ENCODE measurements at places on chromosomes 16 and 17.

- no peak for DNase-seq
Measured at GRCh38 chr17:62193249-62193648, 128.2 kb upstream of the MED13 start.

DNA sequence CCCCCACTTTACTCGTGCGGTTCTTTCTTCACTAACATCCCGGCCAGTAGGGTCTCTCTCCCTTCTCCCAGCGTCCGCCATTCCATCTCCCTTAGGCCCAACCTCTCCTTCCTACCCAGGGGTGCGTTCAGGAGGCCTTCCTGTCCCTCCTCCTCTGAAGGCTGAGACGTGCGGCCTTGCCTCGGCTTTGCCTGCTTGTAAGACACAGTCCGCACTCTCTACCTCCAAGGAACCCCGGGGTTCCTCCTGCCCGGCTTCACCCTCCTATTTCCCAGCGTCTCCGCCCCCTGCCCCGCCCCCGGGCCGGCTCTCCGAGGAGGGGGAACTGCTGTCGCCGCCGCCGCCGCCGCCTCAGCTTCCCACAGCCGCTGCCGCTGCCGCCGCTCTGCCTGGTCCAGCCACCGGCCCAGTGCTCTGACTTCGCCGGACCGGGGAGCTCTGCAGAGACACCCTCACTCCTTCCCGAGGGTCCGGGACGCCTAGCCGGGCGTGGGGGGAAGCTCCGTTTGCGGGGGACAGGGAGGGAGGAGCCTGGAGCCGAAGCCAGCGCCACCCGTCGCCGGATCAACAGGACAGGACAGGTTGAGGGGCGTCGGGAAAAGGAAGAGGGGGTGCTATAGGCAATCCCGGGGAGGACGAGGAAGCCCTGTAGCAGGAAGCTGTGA lies 1.2 kb upstream of the FGF11 start:
- DNase-seq: peak; percentile 50

DNA sequence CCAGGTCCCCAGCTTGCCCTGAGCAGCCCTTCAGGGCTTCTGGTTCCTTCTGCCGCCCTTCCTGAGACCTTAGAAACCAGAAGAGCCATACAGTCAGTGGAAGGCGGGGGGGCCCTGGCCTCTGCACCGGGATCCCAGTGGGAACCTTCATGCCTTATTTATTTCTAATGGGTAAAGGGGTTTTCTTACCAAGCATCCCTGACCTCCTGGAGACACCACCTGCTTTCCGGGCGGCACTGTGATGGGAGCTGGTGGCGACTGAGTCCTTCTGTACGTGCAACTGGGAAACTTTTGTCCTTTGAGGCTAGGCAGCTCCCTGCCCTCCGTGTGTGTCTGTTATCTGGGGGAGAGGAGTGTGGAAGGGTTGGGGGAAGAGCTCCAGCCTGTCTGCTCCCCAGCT lies 7.2 kb upstream of the MRPL58 start:
- no peak for DNase-seq

GRCh38 chr17:67111327-67111726 lies 67.0 kb downstream of the CACNG1 start:
- DNase-seq: no peak

DNA sequence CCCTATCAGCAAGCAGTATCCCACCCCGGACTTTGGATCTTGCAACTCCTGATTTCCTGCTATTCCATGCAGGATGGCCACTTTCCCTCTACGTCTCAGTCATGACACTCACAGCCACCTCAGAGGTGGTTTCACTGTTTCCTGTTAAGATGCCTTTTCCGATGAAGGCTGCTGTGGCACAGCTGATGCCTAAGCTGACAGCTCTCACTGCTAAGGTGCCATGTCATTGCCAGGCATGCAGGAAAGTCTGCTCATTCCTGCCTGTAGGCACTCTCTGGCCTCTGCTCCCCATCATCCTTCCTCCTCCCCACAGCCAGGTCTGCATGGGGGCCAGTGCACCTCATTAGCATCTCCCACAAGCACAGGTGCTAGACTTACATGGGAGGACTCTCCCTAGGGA lies 173.0 kb downstream of the CBLN1 start:
- no peak for DNase-seq

- DNase-seq: no peak
Measured at GRCh38 chr17:46911311-46911710, 11.6 kb upstream of the GOSR2 start.

- DNase-seq: no peak
Measured at GRCh38 chr17:64357191-64357981, 33.3 kb downstream of the PECAM1 start.

DNA sequence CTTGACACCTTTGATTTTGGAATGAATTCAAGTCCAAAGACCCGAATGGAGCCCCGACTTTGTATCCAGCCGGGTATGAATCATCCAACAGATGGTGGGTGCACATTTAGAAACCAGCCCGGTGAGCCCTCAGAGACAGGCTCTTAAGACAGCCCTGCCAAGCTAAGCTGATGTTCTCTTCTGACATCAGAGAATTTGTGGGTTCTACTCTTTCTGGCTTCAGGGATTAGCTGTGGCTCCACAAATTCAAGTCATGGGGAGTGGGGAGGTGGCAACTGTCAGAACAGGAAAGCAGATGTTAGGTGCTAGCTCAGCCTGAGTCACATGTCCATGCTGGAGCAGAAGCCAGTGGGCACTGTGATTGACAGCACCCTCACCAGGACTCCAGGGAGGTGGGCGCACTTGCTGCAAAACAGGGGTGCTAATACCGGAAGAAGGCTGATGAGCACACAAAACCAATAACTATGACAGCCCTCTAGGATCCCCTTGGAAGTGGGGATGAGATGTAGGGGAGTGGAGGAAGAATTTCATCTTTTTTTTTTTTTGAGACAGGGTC lies 31.4 kb upstream of the XYLT2 start:
- DNase-seq: no peak

DNA sequence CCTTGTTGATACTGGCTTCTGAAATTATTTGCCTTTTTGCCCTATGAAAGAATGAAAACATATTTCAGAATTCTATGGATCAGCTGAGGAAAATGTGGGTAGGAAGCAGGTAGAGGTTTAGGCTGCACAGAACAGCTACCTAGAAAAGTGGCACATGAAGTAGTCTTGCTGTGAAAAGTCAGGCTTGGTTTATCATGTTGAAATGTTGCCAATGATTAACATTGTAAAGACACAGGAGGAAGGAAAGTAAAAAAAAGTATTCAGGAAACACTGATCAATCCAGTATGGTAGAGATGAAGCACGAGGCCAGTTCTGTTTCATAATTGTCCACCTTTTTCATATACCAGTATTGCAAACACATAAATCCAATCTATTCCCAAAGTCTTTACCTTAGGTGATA lies 29.9 kb downstream of the ABCA6 start:
- no peak for DNase-seq

DNA sequence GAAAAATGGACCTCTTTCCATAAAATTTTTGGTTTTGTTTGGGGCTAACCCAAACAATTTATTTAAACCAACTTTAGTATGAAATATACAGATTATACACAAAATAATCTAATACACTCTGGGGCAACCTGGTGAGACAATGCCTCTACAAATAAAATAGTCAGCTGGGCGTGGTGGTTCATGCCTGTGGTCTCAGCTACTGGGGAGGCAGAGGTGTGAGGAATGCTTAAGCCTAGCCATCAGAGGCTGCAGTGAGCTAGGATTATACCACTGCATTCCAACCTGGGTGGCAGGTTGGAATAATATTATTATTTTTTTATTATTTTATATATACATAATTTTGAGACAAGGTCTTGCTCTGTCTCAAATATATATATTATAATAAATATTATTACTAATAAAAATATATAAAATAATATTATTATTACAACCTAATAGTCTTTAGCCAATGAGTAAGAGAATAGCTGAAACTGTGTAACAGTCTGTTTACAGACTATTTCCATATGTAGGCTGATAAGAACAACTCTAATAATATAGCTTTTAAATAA lies 50.5 kb downstream of the GLG1 start:
- no peak for DNase-seq

DNA sequence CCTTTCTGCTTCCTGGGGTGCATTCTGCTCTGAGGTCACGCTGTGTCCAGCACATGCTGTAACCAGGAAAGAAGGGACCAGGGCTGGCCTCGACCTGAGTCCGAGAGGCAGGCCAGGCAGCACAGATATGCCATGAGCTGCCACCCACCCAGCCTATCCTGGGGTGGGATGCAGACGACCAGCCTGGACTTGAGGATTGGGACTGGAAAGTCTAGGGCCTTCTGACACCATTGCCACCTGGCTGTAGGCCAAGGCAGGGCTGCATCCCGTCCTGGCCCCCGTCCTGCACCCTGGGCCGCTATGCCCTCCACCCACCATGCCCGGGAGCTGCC lies 14.3 kb downstream of the ENGASE start:
- DNase-seq: no peak

GRCh38 chr16:4682616-4683254 lies 10.6 kb upstream of the NUDT16L1 start:
- DNase-seq: peak; percentile 64

GRCh38 chr16:68383858-68384257 lies 64.5 kb downstream of the SMPD3 start:
- DNase-seq: no peak

- no peak for DNase-seq
Measured at GRCh38 chr17:21375757-21376080, 438 bp upstream of the KCNJ12 start.

DNA sequence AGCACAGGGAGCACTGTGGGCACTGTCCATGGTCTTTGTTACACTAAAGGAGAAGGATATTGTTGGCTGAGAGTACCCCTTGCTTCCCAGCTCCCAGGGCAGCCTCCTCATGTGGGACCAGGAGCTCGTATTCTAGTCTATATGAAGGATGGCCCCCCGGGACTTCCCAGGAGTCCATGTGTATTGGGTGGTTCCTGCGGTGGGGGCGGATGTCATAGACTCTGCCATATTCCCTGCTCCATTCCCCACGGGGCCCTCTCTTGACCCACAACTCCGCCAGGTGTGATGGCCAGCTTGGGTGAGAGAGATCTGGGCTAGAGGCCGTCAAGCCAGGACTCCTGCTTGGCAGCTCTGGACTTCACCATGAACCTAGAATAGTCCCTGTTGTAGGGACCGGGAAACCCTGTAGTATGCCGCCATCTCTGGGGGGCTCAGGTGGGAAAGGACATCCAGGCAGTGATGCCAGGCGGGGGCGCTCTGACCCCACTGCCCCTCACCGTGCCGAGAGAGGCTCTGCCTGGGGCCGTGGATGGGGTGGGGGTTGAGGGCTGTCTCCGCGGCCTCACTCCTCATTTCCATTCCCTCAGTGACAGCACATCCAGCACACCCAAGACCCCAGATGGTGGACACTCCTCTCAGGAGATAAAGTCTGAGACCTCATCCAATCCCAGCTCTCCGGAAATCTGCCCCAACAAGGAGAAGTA lies 37.8 kb downstream of the OR1D5 start:
- DNase-seq: no peak

- DNase-seq: no peak
Measured at GRCh38 chr16:52022177-52022576, 524.8 kb downstream of the TOX3 start.

GRCh38 chr17:36892112-36892838 lies 45.0 kb upstream of the LHX1 start:
- DNase-seq: no peak

- DNase-seq: peak; percentile 82
Measured at GRCh38 chr16:56607109-56607618, 1.2 kb upstream of the MT2A start.

GRCh38 chr17:18963126-18964017 lies 11.4 kb downstream of the SLC5A10 start:
- DNase-seq: no peak

DNA sequence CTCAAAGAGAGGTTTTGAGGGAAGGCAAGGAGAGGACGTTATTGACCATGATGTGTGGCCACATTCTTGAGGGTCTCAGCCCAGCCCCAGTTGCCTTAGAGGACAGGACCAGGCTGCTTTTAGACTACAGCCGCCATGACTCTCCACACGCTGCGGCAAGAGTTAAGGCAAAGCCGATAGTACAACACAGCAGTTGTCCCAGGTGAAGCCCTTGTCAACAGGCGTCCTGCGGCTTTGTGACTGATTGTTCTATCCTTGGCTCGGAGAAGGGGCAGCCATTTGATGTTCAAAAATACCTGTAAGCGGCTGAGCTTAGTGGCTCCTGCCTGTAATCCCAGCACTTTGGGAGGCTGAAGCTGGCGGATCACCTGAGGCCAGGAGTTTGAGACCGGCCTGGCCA lies 28.8 kb downstream of the TMEM92 start:
- DNase-seq: no peak

- peak; percentile 87 for DNase-seq
Measured at GRCh38 chr16:69711115-69711740, 15.1 kb downstream of the NQO1 start.

- no peak for DNase-seq
Measured at GRCh38 chr16:2529961-2530628, 1.1 kb downstream of the CEMP1 start.

DNA sequence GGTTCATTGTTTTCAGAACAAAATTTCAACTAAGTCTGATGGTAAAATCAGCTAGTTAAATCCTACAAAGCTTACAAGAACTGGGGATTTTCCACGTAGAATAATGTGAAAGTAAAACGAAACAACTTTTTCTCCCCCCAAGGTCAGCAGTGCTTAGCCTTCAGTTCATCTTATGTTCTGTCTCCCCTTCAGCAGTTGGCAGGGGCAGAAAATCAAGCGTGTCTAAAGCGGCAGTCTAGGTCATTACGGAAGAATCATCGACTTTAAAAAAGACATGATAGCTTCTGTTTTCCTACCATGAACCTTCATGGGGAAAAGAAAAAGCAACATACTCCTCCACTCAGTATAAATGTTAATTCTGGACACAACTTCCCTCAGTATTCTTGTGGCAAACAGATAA lies 50.7 kb downstream of the GNA13 start:
- DNase-seq: no peak

- peak; percentile 90 for DNase-seq
Measured at GRCh38 chr17:79836972-79837887, 2.0 kb downstream of the CBX4 start.

GRCh38 chr16:88879788-88880055 lies 13.3 kb upstream of the PABPN1L start:
- DNase-seq: no peak

DNA sequence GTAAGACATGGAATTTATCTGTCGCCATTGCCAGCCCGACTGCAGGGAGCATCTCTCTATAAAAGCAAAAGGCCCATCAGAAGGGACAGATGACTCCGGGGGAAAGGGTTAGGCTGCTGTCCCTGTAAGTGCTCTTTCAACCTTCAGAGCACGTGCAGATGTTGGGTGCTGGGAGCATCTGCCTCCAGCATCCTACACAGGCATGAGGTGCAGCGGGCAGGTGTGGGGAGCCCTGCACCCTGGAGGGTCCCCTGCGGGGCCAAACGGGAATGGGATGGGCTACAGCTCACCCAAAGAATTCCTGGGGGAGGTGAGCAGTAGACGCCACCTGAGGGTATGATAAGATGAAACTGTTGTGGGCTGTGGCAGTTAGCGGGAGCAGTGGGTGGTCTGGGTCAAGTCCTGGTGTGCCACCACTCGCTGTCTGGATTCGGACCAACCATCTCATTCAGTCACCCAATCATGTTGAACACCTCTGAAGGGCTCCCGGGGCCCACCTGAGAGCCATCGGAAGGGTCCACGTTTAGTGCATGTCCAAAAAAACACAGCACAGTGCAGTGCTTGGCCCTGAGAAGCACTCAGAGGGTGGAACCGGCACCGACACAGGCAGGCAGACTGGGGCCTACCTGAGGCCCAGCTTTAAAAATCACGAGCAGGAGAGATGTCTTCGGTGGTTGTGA lies 3.8 kb downstream of the SMCR8 start:
- no peak for DNase-seq

GRCh38 chr16:4529085-4530060 lies 9.2 kb downstream of the CDIP1 start:
- DNase-seq: no peak

Data from prostate gland (tissue), 2 donors.